Activated T-helper 9 cell treated with anti-CD3 and anti-CD28 coated beads, Interleukin-2, amount 50 U/mL, for 16 hours (primary cell): ENCODE measurements at places on chromosomes 7 and 10.

DNA sequence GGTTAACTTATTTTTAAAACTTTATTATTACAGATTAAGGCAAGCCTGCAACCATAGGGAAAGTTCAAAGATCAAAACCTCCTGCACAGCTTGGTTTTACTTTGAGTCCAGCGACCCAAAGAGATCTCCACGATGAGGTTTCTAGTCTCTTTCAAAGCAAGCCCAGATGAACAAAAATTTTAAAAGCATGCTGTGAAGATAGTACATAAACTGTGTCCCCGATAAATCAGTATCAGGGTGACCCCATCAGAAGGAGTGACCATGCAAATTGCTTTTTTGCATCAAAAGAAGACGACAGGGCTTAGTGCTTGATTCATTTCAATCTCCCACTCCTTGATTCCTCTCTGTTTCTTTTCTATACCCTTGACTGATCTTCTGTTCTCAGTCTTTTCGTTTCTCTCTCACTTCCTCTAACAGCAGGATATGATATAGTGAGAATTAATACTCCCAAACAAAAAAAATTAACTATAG lies 16.0 kb upstream of the DNTT start:
- no peak for DNase-seq

- no peak for DNase-seq
Observed at GRCh38 chr10:119677126-119677525, 25.9 kb downstream of the BAG3 start.

GRCh38 chr7:77428777-77429231 lies 12.7 kb upstream of the GSAP start:
- DNase-seq: no peak

DNA sequence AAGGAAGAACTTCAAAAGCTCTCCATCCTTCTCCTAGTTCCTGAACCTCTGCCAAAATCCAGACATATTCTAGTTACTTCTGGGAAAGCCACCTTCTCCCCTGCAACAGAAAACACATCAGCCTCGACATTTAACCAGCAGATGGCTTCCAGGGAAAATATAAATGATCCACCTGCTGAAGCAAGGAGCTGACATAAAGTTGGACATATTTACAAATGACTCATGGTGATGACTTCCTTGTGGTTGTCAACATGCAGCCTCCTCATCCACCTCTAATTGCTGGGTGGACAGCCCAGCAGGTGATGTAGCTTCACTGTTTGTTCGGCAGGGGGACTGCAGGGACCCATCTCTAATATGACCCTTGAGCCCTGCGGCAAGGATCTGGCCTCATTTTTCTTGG lies 266.0 kb downstream of the C7orf25 start:
- no peak for DNase-seq

DNA sequence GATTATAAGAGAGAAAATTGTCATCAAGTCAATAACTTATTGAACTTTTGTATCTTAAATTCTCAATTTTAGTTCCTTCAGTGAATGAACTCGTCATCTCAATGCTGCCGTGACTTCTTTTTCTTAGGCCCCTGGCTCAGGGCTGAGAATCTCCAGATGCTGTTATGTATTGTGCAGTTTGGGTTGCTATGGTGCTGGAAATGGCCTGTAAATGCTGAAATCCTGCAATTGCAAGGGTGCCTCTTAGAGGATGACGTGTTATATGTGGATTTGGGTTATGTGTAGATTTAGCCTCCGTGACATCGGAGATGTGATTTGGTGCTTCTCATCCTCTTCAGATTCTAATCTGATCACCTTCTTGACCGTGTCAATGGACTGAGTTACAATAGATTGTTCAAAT lies 55.7 kb upstream of the ZRANB1 start:
- DNase-seq: no peak

DNA sequence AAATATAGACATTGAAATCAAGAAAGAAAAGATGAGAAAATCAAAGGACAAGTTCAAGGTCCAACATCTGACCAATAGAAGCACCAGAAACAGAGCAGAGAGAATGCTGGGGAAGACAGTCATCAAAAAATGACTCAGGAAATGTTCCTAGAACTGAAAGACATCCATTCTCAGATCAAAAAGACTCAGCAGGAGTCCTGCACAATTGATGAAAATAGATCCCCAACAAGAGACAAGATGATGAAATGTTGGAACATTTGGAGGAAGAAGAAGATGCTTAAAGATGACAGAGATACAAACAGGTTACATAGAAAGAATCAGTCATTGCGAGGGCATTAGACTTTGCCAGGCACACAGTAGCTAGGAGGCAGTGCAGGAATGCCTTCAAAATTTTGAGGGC lies 30.0 kb upstream of the EIF5AL1 start:
- DNase-seq: no peak

DNA sequence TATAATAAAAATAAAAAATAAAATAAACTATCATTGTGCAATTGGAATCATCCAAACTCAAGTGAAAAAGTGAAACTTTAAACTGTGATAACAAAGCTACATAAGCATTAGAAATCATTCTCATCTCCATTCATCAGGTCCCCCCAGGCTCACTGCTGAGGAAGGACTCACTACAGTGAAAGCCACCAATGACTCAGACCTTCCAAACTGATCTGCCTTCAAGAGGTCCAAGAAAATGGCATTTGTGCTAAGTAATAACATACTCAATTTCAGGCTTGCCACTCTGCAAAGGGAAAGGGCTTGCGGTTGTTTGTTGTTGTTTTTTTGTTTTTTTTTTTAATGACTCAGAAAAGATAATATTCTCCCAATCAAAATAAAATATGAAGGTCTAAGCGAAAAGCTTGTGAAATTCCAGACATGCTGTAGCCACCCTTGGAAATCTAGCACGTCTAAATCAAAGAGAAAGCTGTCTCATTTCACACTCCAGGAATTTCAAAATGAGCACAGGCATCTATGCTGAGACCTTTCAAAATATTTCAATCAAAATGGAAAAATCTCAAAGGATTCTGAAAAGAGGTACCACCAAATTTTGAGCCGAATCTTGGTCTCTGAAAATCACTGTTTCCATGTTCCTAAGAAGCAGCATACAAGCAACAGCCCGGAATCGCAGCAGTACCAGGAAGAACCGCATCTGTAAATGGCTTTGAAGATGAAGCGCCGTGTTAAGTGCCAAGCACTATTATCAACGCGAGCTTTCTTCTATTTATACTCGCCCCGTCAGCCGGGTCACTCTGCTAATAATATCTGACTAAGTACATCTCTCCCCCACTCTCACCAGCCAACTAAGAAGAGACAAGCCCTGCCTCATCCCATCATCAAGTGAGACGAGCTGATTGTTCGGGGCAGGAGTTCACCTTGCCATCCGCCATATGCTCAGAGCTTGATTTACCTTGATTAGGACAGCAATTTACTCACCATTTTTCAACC lies 13.5 kb downstream of the SFMBT2 start:
- DNase-seq: no peak

- no peak for DNase-seq
Observed at GRCh38 chr10:21972584-21972983, 30.9 kb downstream of the DNAJC1 start.

GRCh38 chr10:58464956-58465355 lies 47.7 kb upstream of the BICC1 start:
- no peak for DNase-seq

GRCh38 chr7:20395511-20395910 lies 64.8 kb downstream of the ITGB8 start:
- no peak for DNase-seq

- no peak for DNase-seq
Observed at GRCh38 chr10:13924040-13924725, 337.4 kb downstream of the PRPF18 start.

- no peak for DNase-seq
Observed at GRCh38 chr7:74544706-74545469, 91.2 kb downstream of the GTF2IRD1 start.

DNA sequence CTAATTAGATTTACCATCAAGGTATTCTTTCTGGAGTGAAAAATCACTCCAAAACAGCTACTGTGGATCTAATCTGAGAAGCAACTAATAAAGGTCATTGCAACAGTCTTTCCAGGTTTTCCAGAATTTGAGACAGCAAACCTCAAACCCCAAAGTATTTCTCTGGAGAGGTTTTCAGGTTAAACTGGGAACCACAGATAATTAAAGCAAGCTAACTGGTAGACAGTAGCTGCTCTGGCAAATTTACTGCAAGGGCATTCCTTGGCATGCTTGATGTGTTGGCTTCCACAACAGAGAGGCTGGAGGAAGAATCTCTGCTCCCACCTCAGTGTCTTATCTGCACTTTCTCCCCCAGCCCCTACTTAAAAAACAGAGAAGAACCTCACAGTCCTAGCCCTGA lies 140.0 kb upstream of the NRBF2 start:
- DNase-seq: no peak

- no peak for DNase-seq
Observed at GRCh38 chr7:70614237-70615045, 517.5 kb upstream of the GALNT17 start.

GRCh38 chr10:21980691-21981090 lies 22.8 kb downstream of the DNAJC1 start:
- DNase-seq: no peak

GRCh38 chr7:12152196-12152918 lies 58.7 kb upstream of the TMEM106B start:
- no peak for DNase-seq

GRCh38 chr7:18081617-18082016 lies 54.0 kb upstream of the PRPS1L1 start:
- DNase-seq: no peak

GRCh38 chr10:35336921-35337823 lies 863 bp downstream of the CCNY start:
- peak; percentile 17 for DNase-seq

DNA sequence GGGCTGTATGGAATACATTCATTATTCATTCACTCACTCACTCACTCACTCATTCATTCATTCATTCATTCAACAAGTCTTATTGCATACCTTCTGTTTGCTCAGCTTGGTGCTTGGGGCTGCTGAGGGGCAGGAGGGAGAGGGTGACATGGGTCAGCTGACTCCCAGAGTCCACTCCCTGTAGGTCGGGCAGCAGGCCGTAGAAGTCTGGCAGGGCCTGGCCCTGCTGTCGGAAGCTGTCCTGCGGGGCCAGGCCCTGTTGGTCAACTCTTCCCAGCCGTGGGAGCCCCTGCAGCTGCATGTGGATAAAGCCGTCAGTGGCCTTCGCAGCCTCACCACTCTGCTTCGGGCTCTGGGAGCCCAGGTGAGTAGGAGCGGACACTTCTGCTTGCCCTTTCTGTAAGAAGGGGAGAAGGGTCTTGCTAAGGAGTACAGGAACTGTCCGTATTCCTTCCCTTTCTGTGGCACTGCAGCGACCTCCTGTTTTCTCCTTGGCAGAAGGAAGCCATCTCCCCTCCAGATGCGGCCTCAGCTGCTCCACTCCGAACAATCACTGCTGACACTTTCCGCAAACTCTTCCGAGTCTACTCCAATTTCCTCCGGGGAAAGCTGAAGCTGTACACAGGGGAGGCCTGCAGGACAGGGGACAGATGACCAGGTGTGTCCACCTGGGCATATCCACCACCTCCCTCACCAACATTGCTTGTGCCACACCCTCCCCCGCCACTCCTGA lies 2.4 kb downstream of the EPO start:
- DNase-seq: no peak

DNA sequence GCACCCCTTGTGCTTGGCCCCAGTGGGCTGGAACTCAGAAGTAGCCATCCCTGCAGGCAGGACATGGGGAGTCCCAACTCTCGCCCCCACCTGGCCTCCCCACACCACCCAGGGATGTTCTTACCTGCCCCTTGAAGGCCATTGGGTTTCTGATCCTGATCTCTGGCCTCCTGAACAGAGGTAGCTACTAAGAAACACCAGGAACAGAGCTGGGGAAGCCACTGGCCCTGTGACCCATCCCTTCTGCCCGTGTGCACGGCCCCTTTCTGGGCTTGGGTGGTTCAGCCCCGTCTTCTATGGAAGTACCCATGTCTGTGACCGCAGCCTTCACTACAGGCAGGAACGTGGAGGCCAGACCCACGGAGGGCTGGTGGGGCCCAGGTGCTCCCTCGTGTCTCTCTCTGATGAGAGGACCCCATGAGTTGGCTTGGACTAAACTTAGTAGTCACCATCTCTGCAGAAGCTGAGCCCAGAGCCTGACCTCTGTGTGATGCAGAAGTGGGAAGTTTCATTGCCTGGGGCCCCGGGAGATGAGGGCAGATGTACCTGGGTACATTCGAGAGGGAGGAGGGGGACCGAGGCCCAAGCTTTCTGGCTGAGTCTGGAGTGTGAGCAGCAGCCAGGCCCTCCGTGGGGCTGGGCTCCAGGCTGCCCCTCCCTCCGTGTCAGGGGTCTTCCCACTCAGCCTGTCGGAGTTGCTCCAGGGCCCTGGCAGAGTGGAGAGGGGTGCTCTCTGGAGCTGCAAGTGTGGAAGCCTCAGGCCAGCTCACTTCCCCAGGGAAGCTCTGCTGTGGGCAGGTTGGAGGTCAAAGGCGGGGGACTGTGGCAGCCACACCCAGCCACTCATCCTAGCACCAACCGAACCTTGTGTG lies 81.0 kb downstream of the MKI67 start:
- DNase-seq: no peak

GRCh38 chr10:72027498-72027897 lies 60.9 kb downstream of the SPOCK2 start:
- DNase-seq: no peak

- DNase-seq: no peak
Observed at GRCh38 chr7:13524076-13524475, 465.4 kb downstream of the ETV1 start.

DNA sequence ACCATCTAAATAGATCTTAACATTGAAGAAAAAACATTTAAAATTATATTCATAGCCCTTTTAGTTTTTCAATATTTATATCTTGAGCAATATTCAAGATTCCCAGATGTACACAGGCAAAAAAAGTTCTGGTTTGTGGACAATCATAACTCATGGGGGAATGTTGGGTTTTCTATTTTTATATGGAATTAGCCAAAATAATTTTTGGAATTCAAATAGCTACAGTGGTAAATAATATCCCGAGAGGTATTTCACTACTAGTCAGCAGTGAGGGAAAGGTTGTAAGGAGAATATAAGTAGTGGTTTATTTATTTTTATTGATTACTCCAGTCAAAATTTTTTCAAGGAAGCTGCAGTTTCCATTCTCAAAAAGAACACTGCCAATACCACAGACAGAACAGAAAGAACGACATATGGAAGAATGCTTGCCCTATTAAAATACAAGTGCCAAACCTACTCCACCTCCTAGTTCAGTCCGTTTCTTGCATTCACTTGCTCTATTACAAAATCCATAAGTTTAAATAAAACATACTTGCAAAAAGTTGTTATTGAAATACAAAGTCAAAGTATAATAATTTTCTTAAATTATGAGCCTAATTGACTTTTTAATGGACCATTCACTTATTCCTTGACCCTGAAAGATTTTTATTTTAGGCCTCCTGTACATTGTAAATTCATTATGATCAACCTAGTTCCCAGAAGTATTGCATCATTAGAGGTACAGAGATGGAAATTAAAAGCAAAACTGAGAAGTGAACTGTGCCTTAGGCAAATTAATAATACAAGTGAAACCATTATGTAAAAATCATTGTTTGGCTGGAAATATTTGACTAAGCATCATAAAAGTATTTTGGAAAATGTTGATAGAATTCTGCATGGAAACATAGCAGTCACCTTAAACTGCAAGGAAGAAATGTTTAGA lies 533.2 kb downstream of the PARD3 start:
- no peak for DNase-seq

DNA sequence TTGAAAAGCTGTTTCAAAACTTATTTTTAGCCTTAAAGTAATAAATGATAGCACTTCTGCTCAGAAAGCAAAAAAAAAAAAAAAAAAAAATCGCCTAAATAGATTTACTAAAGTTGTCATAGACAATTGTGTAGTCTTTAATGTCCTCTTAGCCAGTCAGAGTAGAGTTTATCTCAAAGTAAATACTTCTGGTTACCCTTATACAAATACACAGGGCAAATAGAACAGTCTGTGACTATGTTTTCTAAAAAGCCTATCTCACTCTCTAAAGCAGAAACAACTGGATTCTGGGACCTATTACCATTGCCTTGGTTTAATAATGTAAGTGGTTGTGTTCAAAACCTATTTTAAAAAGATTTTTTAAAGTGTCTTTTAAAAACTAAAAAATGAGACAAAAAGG lies 156.2 kb upstream of the THSD7A start:
- no peak for DNase-seq
